ENCODE measurements at places on chromosomes 16 and 17.
A peak's percentile ranks its signal among the peaks of the same experiment; 100 is the strongest.

DNA sequence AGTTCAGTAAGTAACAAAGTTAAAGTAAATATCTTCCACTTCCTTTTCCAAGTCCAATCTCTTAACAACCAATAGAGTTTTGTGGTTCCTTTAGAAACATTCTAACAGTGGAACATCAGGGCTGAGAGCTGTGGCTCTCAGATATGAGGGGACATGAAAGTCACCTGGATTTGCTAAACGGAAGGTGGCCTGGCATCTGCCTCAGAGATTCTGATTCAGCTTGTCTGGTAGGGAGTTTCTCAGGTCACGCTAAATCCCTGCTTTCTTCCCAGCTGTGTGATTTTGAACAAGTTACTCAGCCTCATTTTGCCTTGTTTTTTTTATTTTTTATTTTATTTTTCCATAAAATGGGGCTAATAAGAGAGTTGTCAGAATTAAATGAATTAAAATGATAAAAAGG, 411.0 kb upstream of the CDH11 start:
- no peak for DNase-seq

- no peak for DNase-seq
These were observed 9.4 kb downstream of the CMC2 start for GRCh38 chr16:80997139-80997798.

- no peak for DNase-seq
These were observed 5.7 kb downstream of the NUPR1 start for GRCh38 chr16:28532940-28533647.

GRCh38 chr17:37743612-37743874, 1.3 kb downstream of the HNF1B start:
- DNase-seq = no peak

- peak; percentile 53 for DNase-seq
These were observed at the start of gene CMTM3 for GRCh38 chr16:66604376-66605176. TSS of gene CMTM3 (plus strand) at chr16:66604704. CDS start at chr16:66604806, 102 bp downstream.

DNA sequence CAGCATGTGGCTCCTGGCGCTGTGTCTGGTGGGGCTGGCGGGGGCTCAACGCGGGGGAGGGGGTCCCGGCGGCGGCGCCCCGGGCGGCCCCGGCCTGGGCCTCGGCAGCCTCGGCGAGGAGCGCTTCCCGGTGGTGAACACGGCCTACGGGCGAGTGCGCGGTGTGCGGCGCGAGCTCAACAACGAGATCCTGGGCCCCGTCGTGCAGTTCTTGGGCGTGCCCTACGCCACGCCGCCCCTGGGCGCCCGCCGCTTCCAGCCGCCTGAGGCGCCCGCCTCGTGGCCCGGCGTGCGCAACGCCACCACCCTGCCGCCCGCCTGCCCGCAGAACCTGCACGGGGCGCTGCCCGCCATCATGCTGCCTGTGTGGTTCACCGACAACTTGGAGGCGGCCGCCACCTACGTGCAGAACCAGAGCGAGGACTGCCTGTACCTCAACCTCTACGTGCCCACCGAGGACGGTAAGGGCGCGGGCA, 645 bp downstream of the NLGN2 start:
- no peak for DNase-seq

DNA sequence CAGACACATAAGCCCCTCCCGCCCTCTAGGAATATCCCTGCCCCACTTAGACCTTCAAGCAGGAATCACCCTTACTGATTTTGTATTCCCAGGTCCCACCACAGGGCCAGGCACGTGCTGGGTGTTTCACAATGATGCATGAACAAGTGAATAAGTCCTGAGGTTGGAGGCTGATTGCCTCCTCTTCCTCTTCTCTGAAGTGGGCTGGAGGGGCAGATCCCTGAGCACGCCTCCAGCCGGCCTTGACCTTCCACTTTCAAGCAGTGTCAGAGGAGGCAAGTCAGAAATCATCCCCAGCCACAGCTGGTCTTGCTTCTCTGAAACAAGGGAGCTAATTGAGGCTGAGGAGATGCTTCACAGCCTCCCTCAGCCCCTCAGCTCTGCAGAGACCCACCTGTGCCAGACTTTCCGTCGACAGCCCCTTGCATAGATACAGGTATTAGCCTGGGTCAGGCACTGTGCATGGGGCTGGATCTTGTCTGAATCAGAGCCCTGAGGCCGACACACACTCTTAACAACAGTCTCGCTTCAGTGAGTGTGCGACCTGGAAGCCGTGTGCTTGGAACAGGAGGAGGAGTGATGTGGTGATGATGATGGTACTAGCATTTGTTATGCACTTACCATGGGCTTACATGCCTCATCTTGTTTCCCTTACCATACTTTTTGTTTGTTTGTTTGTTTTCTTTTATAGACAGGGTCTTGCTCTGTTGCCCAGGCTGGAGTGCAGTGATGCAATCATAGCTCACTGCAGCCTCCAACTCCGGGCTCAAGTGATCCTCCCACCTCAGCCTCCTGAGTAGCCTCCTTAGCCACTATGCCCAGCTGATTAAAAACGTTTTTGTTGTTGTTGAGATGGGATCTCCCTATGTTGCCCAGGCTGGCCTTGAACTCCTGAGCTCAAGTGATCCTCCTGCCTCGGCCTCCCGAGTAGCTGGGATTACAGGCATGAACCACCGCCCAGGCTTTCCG, 15.0 kb downstream of the MRM1 start:
- no peak for DNase-seq

DNA sequence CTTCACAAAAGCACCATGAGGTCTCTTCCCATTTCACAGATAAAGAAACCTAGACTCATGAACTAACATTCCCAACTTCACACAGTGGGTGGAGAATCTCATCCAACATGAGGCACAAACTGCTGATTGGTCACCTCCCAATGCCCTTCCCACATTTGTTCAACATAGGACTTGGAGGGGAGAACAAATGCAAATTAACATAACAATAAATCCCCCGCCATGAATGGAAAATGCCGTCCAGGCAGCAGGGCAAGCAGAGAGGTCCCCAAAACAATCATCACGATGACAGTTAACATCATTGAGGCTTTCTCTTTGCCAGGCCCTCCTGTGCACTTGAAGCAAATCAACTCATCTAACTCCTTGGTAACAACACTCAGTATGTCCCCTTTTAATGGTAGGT, 185.3 kb downstream of the TMEM132E start:
- no peak for DNase-seq

- no peak for DNase-seq
These were observed 72.2 kb downstream of the HS3ST3B1 start for GRCh38 chr17:14372905-14373613.

DNA sequence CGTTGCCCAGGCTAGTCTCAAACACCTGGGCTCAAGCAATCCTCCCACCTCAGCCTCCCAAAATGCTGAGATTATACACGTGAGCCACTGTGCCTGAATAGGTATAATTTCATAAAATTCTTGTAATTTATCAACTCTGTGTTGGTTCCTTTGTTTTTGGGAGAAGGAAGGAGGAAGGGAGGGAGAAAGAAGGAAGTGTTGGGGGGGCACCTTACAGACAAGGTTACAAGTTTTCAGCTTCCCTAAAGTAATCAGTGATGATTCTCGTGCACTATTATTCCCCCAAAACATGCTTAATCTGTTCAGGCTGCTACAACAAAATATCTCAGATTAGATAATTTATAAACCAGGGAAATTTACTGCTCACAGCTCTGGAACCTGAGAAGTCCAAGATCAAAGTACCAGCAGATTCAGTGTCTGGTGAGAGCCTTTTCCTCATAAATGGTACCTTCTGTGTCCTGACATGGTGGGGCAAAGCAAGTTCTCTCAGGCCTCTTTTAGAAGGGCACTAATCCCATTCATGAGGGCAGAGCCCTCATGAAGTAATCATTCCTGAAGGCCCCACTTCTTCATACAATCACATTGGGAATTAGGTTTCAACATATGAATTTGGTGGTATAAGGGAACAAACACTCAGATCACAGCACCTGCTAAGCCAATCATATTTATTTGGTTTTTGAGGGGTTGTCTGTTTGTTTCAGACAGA, 28.1 kb downstream of the USP32 start:
- no peak for DNase-seq

- no peak for DNase-seq
These were observed 785 bp downstream of the HID1 start for GRCh38 chr17:74971842-74972106.

- DNase-seq = no peak
These were observed 270.6 kb downstream of the CPPED1 start for GRCh38 chr16:12532871-12533610.

- no peak for DNase-seq
These were observed 22.6 kb upstream of the EFCAB13 start for GRCh38 chr17:47301161-47301560.

- no peak for DNase-seq
These were observed 27.3 kb downstream of the SLFN11 start for GRCh38 chr17:35345926-35346771.

GRCh38 chr17:54544249-54544648, 356.4 kb upstream of the TOM1L1 start:
- no peak for DNase-seq

- no peak for DNase-seq
These were observed at the start of gene C16orf74 for GRCh38 chr16:85750827-85751697. TSS of gene C16orf74 (minus strand) at chr16:85751096. CDS start at chr16:85735217, 15,879 bp downstream.

DNA sequence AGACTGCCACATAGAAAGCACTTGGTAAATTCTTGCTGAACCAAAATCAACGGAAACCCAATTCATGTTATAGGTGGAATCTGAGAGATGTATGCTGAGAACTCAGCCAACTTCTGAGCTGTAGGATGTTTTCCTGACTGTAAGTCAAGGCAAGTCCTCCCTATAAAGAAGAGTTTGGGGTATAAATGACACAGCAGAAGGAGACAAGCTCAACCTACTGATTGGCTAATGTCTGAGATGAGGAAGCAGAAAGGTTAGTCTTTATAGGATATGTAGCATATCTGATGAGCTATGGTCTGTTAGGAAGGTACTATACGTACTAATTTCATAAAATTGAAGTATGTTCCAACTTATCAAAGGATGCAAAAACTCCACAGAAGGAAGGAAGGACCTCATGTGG, 99.5 kb downstream of the XYLT1 start:
- no peak for DNase-seq

DNA sequence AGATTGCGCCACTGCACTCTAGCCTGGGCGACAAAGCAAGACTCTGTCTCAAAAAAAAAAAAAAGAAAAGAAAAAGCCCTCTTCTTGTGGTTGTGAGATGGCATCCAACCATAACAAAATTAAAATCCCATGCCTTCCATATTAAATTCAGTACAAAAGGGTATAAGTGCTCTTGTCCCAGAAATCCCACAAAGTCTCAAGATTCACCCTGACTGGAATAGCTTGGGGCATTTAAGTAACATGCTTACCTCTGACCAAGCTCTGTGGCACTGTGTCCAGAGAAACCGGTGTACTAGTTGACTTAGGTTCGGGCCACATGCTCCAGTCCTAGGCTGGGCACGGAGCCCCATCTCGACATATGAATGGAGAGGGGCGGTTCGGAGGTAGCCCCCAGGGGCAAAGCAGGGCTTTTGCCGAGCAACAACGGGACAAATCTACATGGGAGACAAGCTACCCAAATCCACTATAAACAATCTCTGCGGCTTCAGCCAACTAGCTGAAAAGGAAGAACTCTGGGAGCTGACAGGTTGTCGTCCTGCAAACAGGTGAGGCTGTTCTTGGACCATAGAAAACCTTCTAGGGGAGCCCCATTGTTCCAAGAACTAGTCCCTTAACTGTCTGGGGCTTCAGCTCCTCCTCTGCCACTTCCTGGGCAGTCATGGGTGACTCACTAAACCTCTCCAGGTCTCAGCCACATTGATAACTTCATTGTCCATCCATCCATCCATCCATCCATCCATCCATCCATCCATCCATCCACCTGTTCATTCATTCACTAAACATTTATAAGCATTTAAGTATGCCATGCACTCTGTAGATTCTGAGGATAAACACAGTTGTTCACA, 10.3 kb upstream of the IL4R start:
- DNase-seq = no peak

DNA sequence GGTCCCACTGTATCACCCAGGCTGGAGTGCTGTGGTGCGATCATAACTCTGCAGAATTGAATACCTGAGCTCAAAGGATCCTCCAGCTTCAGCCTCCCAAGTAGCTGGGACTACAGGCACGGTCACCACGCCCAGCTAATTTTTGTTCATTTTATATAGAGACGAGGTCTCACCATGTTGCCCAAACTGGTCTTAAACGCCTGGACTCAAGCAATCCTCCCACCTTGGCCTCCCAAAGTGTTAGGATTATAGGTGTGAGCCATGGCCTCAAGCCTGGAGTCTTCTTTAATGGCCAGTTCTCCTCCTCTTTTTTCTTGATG, 484 bp downstream of the CD300LB start:
- no peak for DNase-seq

GRCh38 chr17:676060-676700, 38.5 kb downstream of the VPS53 start:
- DNase-seq = no peak

DNA sequence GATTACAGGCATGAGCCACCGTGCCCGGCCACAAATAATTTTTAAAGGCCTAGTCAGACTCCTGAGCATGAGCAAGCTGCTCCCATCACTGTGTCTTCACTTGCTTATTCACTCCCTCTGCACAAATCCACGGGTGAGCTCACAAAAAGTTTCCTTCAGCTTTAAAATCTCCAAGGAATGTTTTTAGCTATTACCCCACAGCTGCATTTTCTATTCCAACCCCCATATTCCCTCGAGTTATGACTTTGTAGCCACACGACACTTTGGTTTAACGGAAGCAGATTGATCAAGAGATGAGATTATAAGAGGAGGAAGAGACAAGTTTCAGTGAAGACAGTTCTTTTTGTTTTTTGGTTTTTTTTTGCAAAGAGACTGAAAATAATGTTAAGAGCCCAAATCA, 49.1 kb upstream of the SLC25A19 start:
- no peak for DNase-seq

- DNase-seq = no peak
These were observed 214.0 kb downstream of the LGALS9B start for GRCh38 chr17:20253323-20253722.

DNA sequence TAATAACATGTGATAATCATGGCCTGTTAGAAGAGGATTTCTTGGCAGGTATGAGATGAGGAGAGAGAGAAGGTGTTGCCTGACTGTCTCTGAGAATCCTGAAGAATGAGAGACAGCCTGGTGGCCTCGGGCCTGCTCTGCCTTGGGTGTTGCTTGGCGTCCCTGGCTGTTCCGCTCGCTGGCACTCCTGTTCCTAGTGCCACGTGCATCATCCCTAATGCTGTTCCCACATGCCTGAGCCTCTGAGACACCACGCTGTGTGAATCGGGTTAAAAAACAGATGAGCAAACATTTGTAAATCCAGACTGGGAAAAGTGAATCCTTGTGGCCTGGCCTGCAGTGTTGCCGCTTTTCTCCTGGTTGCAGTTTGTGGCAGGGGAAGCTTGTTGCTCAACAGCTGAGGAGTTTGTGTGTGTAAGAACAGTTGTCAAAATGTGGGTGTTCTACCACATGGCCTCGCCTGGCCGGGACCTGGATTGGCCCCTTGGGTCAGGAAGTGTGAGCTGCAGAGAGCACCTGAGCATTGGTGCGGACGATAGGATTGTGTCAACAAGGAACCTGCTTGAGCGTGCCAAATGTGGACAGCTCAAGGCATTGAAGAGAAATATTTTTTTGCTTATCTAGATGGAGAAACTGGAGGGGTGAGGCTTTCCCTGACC, 22.0 kb downstream of the UBN1 start:
- DNase-seq = no peak

GRCh38 chr17:81688616-81689015, 4.8 kb downstream of the HGS start:
- DNase-seq = no peak

Data from stimulated activated CD8-positive, alpha-beta memory T cell treated with anti-CD3 and anti-CD28 coated beads, Interleukin-7, amount 100 ng/mL, for 24 hours (primary cell).